ENCODE measurements at places on chromosomes 3 and 15.

DNA sequence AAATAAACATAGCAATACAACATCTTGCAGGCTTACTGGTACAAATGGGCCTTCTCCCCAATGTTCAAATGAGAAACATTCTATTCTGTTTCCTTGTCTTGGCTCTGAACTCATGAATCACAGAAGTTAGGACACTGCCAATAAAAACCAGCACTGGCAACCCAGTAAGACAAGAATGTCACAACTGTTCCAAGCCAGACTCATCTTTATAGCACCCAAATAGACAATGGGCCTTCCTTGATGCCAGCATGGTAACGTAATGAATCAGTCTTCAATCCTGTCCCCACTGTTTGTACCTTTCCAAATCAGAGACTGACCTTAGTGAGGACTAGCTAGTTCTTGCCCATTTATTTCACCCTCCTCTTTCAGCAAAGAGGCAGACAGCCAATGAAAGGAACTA is 14.1 kb upstream of the RPS17 start:
- no peak for DNase-seq

GRCh38 chr15:49926740-49927139 is 192.3 kb downstream of the ATP8B4 start:
- DNase-seq, result peak; percentile 29

DNA sequence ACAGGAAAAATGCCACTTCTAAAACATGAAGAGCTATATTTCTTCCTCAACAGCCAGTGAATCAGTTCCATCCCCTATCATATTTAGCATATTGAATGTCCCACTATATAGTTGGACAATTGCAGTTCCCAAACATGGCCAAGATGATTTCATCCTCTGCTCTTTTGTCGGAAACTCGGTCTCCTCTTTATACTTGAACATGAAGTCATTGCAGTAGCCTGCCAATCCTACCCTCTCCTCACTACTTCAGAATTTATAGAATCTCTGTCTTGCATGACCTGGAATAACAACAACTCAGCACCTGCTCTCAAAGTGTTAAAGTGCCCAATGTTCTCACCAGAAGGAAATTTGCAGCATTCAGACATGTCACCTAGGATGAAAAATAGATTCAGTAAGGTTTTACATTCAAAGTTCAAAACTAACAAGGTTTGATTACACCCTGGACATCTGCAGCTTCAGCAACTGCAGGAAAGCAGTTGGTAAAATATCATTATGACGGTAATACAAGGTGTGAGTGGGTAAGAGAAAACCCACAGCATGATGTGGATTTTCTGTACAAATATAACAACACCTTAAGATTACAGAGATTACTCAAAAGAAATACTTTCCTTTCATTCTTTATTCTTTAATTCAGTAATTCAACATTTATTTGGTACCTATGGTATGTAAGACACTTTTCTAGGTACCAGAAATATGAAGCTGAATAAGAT is 52.5 kb downstream of the TP63 start:
- DNase-seq, result no peak

DNA sequence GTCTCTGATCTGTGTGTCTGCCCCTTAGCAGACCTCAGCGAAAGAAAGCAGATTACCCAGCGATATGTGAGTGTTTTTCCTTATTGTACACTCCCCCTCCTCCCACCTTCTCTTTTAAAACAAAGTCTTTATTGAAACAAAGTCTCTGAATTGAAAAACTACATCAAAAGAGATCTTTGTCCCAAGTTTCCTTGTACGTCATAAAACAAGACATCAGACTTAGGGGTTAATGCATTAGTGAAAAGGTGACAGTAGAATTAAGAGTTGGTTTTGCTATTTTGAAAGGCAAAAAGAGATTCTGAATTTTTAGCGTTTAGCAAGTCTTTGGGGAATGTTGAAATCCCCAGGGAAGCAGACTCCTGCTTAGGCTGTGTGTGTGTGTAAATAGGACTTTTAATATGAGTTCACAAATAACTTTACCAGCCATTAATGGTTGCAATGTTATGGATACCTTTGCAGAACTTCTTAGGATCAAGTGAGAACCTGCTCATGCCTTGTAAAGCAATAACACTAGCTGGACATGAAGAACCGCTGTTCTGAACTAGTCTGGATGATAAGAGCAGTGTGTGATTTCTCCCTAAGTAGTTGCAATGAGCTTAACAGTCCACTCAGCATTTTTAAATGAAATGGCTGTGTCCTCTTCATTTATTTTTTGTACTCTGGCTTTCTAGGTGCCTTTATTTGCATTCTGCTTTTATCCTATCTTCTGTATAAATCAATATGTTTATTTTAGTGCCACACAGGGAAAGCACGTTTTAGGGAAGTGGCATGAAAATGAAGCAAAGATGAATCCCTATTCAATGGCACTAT is 136.6 kb downstream of the MCTP2 start:
- no peak for DNase-seq

- peak; percentile 75 for DNase-seq
Observed at GRCh38 chr3:128490915-128491690, 1.9 kb downstream of the GATA2 start.

- DNase-seq, result no peak
Observed at GRCh38 chr3:120177151-120177550, 82.9 kb upstream of the GSK3B start.

GRCh38 chr15:33279613-33280205 is 31.1 kb upstream of the RYR3 start:
- DNase-seq, result no peak

- no peak for DNase-seq
Observed at GRCh38 chr15:57503911-57504598, 87.6 kb upstream of the MYZAP start.

DNA sequence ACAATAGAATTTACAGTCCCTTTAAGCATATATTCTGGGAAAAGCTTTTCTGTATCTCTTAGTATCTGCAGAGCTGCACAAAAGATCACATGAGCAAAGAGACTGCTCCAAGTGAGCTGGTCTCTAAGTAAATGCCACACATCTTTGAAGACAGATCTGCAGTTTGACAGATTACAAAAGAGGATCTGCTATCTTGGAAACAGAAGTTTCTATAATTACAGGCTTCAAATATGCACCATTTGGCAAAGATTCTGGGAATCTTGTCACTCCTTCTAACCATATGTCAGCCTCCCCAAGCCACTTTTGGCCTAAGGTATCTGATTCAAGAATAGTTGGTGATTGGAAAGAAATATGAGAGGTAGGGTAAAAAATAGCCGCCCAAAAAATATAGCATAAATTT is 9.6 kb upstream of the CFAP44 start:
- no peak for DNase-seq

DNA sequence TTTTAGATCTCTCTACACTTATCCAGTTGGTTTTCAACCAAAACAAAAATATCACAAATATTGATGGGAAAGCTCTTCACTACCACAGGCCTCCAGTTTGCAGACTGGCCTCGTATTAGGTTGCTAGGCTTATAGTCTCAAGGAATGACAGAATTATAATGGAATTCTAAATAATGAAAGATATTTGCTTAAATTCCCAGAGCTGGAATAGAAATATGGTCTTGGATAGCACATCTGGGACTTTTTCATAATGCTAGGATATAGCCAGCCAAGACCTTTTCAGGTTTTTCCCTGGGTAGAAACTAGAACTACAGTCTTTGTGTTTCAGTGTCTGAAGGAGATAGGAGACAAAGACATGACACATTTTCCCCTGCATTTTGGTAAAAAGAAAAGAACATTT is 121.9 kb upstream of the STAC start:
- no peak for DNase-seq

DNA sequence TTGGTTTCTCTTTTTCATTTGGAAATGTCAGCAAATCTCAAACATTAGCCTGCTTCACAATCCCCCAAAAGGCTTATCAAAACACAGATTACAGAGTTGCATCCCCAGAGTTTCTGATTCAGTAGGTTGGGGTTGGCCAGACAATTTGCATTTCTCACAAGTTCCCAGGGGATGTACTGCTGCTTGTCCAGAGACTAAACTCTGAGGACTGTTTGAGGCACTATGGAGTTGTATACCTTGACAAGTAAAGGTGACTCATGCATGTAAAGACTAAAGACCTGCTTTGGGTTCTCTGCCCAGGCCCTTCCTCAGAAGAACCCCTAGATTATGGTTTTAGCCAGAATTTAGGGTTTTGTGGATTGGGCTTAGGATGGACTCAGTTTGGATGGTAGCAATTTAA is 151.1 kb upstream of the ARHGEF26 start:
- no peak for DNase-seq

- no peak for DNase-seq
Observed at GRCh38 chr15:66843581-66843980, 141.5 kb downstream of the SMAD6 start.

DNA sequence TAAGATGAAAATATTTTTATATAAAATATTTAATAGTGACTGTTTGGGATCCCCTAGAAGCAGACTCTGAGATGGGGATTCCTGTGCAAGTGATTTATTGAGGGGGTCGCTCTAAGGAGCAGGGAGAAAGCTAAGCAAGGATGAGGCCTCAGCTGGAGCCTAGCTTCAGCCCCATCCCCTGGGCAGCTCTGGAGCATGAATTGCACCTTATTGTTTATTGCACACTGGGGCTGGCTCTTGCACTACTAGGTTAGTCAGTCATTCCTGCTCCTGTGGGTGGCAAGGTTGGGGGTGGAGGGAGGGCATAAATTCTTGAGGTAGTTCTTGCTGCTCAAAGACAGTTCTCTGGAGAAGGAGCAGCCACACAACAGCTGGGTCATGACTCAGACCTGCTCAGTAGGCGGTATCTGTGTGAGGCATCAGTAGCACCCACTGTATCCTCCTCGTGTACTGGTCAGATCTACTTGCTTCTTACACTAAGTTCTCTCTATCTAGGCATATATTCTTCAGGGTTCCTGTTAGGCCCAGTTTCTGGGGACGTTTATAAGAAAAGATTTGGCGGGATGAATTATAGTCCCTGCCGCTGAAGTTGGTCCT is 27.2 kb upstream of the TNFSF10 start:
- peak; percentile 81 for DNase-seq

- no peak for DNase-seq
Observed at GRCh38 chr3:85081191-85081906, 122.6 kb downstream of the CADM2 start.

GRCh38 chr3:9351709-9352126 is 11.1 kb upstream of the THUMPD3 start:
- no peak for DNase-seq

DNA sequence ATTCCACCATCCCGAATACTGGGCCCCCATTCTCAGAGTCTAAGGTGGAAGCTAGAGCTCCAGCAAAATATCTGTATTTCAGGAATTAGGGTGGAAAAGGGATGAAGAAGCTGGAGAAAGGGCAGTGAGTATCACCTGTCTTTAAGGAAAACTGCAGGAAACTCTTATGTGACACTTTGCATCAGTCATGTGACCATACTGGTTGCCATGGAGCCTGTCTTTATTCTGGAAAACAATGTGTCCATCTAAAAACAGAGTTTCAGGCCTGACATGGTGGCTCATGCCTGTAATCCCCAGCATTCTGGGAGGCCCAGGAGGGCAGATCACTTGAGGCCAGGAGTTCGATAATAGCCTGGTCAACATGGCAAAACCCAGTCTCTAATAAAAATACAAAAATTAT is 52.9 kb upstream of the FSIP1 start:
- no peak for DNase-seq

DNA sequence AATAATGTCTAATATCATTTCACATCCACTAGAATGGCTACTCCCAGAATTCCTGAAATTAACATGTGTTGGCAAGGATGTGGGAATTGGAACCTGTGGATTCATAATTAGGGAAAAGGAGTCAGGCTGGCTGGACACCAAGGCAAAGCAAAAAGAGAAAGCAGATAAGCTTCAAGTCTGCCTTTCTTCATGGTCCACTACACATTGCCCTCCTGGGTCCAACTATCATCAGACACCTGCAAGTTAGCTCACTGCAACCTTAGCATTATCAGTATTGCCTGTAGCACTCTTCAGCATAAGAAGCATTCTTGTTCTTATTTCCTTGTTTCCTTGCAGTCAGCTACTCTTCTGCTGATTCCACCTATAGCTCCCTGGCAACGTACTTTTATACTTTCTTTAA is 124.3 kb downstream of the ZNF280D start:
- no peak for DNase-seq

DNA sequence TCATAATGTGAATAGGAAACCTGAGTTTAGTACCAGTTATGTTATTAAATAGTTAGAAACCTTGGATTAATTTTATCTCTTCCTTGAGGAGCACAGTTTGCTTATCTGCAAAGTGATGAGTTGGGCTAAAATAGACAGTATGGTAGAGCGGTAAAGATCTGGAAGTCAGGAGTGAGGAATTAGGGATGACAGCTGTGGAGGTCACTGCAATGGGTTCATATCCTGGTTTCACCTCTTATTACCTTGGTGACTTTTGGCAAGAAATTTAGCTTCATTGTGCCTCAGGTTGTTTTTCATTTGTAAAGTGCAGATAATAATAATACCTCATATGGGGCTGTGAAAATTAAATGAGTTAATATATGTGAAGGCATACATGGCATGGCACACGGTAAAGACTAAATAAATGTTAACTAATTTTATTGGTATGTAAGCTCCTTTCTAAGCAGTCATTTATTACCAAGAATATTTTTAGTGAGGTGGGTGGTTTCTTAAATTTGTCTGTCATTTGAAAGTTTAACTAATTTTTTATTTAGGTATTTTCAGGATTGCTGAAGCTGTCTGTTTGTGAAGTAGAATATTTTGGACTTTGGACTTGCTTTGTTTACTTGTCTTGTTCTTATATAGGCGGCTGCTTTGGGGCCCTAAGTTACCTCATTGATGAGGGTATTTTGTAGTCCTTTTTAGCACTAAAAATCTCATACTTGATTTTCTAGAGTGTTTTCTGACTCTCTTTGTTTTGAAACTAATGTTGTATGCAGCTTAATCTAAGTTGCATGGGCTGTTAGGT is 41.8 kb downstream of the SLMAP start:
- no peak for DNase-seq

DNA sequence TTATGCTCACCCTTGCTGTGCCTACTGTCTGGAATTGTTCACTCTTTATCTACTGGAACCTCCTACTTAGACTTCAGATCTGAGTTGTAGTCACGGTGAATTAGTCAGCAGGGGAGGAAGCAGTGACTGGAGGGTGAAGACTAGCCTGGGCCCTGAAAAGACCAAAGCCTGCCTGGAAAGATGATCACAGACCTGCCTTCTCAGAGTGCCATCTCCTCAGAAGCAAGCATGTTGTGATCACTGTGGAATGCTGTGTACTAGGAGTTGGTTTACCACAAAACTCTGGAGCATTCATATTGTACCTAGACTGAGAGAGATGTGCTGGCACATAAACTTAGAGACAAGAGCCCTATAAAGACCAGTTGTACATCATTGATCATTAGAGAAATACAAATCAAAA is 100.7 kb upstream of the SCN10A start:
- DNase-seq, result no peak

DNA sequence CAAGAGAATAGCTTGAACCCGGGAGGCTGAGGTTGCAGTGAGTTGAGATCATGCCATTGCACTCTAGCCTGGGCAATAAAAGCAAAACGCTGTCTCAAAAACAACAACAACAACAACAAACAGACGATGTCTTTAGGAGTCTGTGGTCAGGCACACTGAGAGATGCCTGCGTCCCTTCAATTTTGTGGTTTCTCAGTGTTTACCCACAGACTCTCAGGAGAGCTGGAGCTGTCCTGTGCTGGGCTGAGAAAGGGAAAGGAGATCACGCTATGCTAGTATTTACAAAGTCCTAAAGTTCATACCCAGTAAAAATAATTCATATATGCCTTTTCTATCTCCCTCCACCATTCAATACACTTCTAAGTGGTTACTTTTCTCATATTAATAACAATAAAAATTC is 6.3 kb downstream of the LAMP3 start:
- DNase-seq, result no peak

- DNase-seq, result no peak
Observed at GRCh38 chr15:91122296-91122695, 22.2 kb downstream of the SV2B start.
